Purkinje cell (primary cell): ENCODE measurements at places on chromosomes 2 and 18. TPM values are rescaled to one million over a fixed set of nuclear protein-coding genes. Genes with fewer than 3 reads are reported as not detected.

IL36RN gene
- polyA plus RNA-seq = not detected in 2 replicates

MYO7B gene
- polyA plus RNA-seq = not detected in 2 replicates

DYNAP gene
- not detected in 2 replicates for polyA plus RNA-seq

ACADL gene
- polyA plus RNA-seq = 0.36 and 4.5 TPM in 2 replicates

RPRM gene
- polyA plus RNA-seq = 0.27 TPM in 1 of 2 replicates, not detected in the other

C2orf49 gene
- 38.0 and 43.4 TPM in 2 replicates for polyA plus RNA-seq

LBX2 gene
- not detected in 2 replicates for polyA plus RNA-seq

SLC14A1 gene
- polyA plus RNA-seq = 0.87 TPM in 1 of 2 replicates, not detected in the other
